ENCODE measurements at places on chromosomes 16 and 17.

GRCh38 chr17:82195675-82196672 lies 16.7 kb downstream of the CCDC57 start:
- DNase-seq, result no peak

GRCh38 chr17:45333702-45334092 lies 16.9 kb upstream of the MAP3K14 start:
- DNase-seq, result no peak

DNA sequence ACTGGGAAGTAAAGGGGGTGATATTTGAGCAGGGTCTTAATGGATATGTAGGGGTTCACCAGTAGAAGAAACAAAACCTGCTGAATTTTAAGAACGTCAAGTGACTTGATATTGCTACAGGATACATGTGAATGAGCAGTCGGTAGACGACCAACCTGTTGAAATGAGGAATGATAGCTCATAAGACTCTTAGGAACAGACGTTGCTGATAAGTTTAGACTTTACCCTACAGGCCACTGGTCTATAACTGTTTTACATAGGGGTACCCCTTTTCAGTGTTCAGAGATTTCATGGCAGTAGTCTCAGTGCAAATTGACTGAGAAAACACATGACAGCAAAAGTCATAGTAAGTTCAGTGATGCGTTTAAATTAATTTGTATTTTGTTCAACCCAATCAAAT lies 45.9 kb downstream of the TMEM114 start:
- no peak for DNase-seq

DNA sequence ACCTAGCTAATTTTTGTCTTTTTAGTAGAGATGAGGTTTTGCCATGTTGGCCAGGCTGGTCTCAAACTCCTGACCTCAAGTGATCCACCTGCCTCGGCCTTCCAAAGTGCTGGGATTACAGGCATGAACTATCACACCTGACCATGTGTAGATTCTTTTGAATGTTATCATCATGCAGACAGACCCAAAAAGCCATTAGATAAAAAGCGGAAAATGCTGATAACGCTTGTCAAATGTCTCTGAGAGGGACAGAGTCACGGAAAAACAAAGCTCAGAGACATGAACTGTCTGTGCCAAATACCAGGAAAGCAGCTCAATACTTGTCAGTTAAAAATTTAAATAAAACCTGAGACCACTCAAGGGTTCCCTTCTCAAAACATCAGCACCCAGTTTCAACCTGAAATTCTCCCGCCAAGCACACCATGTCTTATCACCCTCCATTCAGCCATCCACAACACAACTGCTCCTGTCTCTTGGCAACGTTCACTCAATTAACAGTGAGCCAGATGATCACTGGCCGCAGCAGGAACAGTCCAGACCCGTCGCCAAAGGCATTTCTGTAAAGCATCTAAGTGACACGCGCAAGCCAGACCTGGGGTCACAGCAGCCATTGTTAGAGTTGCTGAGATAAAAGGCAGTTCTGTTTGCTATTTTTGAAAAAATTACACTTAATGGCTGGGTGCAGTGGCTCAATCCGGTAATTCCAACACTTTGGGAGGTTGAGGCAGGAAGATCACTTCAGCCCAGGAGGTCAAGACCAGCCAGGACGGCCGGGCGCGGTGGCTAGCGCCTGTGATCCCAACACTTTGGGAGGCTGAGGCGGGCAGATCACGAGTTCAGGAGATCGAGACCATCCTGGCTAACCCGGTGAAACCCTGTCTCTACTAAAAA lies 29.7 kb downstream of the FANCA start:
- no peak for DNase-seq

DNA sequence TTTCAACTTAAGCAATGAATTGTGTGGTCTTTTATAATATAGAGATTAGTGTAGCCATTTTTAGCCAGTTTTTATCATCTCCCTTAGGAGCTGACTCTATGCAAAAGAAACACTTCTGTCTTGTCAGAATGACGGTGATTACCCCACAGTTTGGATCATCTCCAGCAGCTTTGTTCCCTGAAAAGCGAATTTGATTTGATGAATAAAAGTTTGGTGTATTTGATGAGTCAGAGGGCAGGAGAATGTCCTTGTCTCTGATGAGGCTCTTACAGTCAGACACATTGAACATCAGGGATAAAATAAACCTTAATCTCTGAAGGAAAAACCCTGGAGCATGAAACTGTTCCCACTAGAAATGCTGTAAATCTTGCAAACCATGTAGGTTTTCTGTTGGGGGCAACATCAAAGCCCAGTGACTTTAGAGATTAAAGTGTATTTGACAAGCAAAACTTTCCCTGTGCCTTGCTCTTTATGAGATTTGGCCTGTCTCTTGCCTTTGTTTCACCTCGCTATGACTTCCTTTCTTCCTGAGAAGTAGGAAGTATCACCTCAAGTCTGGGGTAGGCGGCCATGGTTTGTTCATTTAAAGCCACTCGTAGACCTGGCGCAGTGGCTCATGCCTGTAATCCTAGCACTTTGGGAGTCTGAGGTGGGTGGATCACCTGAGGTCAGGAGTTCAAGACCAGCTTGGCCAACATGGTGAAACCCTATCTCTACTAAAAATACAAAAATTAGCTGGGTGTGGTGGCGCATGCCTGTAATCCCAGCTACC lies 209.3 kb downstream of the FTO start:
- no peak for DNase-seq
